ENCODE measurements at places on chromosomes 11 and 22.

GRCh38 chr11:118715837-118716260 lies 36.4 kb upstream of the TREH start:
- H3K27ac ChIP-seq: no peak overlapping the region
- H3K27me3 ChIP-seq: no peaks in the 10 kb centered on the region
- no peaks in the 10 kb centered on the region for H3K36me3 ChIP-seq
- peaks cover 8% of the 10 kb centered on the region for H3K4me1 ChIP-seq
- no peak for DNase-seq

DNA sequence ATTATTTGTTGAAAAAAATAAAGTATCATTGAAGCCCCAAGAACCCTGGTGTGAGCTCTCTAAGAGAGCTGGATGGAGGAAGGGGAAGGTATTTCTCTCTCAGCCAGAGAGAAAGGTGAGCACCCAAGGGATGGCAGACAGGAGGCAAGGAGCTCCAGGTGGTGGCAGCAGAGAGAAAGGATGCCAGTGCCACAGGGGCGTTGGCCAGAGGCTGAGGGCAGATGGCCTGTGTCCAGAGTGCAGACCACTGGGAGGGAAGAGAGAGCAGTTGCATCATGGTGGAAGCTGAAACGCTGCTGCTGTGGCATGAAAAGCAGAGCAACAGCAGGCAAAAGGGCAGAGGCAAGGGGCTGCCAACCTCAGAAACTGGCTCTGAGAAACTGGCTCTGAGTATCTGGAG lies 8.5 kb downstream of the SPON1 start:
- peaks cover 6% of the 10 kb centered on the region for H3K27me3 ChIP-seq
- peak; percentile 53 for DNase-seq
- H3K27ac ChIP-seq: no peak overlapping the region

DNA sequence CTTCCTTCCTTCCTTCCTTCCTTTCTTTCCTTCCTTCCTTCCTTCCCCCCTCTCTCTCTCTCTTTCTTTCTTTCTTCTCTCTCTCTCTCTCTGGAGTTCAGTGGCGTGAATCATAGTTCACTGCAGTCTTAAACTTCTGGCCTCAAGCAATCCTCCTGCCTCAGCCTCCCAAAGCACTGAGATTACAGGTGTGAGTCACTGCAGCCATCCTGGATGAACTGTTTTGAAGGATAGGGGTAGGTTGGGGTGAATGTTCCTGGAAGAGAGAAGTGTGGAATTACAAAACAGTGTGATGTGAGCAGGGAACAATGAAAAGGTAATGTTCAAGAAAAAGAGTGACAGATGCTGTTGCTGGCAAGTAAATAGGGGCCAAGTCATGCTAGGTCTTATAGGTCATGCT lies 12.4 kb upstream of the PLET1 start:
- no peaks in the 10 kb centered on the region for H3K27me3 ChIP-seq
- no peaks in the 10 kb centered on the region for H3K4me1 ChIP-seq

- H3K36me3 ChIP-seq: no peaks in the 10 kb centered on the region
- no peak for DNase-seq
- H3K27ac ChIP-seq: no peak within 1 kb of the TSS
- H3K4me3 ChIP-seq: no peak within 1 kb of the TSS
These were observed at the start of gene P2RY6 for GRCh38 chr11:73271936-73272679. TSS of gene P2RY6 (plus strand) at chr11:73272338. CDS start at chr11:73296519, 24,181 bp downstream.

- no peak for DNase-seq
- H3K4me3 ChIP-seq: no peak overlapping the region
- peaks cover 28% of the 10 kb centered on the region for H3K36me3 ChIP-seq
These were observed 161.0 kb downstream of the FCHSD2 start for GRCh38 chr11:72981080-72981479.

GRCh38 chr11:115556984-115557383 lies 52.8 kb upstream of the CADM1 start:
- H3K27ac ChIP-seq: no peak overlapping the region
- H3K36me3 ChIP-seq: no peaks in the 10 kb centered on the region
- H3K4me1 ChIP-seq: no peaks in the 10 kb centered on the region
- H3K27me3 ChIP-seq: no peaks in the 10 kb centered on the region

DNA sequence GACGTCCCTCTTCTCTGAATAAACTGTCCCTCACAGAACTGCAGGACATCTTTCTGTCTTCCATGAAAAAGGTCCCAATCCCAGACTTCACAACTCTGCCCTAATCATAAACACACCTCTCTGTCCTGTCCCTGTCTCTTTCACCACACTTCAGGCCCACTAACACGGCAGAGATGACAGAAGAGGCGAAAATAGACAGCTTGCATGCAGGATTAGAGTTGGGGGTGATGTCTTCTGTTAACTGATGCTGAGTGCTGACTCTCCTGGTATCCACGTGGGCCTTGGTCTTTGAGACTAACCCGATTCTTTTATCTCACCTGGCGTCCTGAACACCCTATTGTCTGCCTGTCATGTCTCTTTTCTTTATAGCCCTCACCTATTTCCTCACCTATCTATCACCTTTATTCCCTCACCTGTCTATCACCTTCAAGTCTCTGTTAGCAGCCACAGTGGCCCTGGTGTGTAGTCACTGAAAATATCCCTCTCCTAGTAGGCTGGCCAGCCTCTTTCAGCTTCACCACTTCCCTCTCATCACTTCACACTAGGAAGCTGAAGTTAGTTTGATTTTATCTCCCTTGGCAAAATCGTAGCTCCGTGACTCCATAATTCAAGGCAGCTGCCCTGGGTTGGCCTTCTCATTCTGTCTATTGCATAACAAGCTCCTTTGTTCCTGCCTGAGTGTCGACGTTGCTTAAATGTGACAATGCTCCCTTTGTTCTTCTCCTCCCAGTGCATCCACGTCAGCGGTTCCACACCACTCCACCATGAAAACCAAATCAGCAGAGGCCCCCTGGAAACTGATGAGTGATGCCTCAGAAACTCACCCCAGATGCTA lies 30.6 kb upstream of the DRD2 start:
- no peak overlapping the region for H3K27ac ChIP-seq
- no peaks in the 10 kb centered on the region for H3K36me3 ChIP-seq
- no peak for DNase-seq
- no peaks in the 10 kb centered on the region for H3K4me1 ChIP-seq

GRCh38 chr11:87368858-87369480 lies 331.2 kb downstream of the TMEM135 start:
- DNase-seq: no peak
- H3K4me1 ChIP-seq: no peaks in the 10 kb centered on the region
- peaks cover 7% of the 10 kb centered on the region for H3K27me3 ChIP-seq
- H3K4me3 ChIP-seq: no peak overlapping the region
- H3K27ac ChIP-seq: no peak overlapping the region

GRCh38 chr11:11620921-11621572 lies 758 bp downstream of the GALNT18 start:
- no peaks in the 10 kb centered on the region for H3K36me3 ChIP-seq
- no peaks in the 10 kb centered on the region for H3K4me1 ChIP-seq
- H3K27me3 ChIP-seq: peaks cover 53% of the 10 kb centered on the region
- DNase-seq: peak; percentile 39

GRCh38 chr22:49170053-49170452 lies 657.6 kb downstream of the BRD1 start:
- no peak overlapping the region for H3K27ac ChIP-seq
- no peaks in the 10 kb centered on the region for H3K36me3 ChIP-seq
- no peaks in the 10 kb centered on the region for H3K4me1 ChIP-seq
- no peak for DNase-seq
- no peak overlapping the region for H3K4me3 ChIP-seq

DNA sequence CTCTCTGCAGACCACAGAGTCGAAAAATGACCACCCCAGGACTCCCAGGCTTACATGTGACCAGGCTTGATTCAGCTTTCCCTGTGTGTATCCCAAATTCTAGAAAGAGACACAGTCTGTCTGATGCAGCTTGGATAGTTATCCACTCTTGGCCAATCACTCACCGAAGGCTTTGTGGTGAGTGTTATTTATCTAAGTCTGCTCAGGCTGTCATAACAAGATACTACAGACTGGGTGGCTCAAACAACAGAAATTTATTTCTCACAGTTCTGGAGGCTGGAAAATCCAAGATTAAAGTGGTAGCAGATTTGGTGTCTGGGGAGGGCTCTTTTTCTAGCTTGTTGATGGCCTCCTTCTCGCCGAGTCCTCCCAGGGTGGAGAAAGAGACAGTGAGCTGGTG lies 63.2 kb downstream of the ZBTB16 start:
- no peaks in the 10 kb centered on the region for H3K27me3 ChIP-seq
- H3K4me1 ChIP-seq: no peaks in the 10 kb centered on the region
- no peak overlapping the region for H3K4me3 ChIP-seq

GRCh38 chr11:12117200-12117599 lies 6.8 kb downstream of the MICAL2 start:
- peaks cover 22% of the 10 kb centered on the region for H3K4me1 ChIP-seq
- no peak for DNase-seq
- no peak overlapping the region for H3K4me3 ChIP-seq
- no peaks in the 10 kb centered on the region for H3K27me3 ChIP-seq

DNA sequence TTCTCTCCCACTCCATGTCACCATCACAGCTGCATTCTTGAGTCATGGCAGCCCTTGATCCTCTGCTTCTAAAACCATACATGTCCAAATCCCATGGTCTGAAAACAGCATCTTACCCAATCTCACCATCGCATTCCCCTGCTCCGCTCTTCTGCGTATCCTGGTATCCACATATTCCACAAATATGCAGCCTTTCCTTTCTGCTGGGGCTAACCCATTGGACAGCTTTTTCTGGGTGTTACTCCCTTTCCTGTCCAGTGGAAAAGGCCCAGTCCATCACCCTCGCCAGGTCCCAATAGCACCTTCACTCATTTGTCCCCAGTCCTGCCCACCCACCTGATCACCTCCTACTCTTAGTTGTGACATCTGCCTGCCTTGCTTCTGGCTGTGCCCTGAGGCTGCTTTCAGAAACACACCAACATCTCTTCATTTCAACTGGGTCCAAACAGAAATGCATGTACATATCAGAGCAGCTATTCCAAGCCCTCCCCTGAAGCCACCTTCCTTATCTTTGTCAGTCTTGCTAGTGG lies 237.6 kb upstream of the TBCEL start:
- no peaks in the 10 kb centered on the region for H3K36me3 ChIP-seq
- peaks cover 25% of the 10 kb centered on the region for H3K27me3 ChIP-seq
- no peak overlapping the region for H3K27ac ChIP-seq
- no peak overlapping the region for H3K4me3 ChIP-seq
- DNase-seq: no peak

DNA sequence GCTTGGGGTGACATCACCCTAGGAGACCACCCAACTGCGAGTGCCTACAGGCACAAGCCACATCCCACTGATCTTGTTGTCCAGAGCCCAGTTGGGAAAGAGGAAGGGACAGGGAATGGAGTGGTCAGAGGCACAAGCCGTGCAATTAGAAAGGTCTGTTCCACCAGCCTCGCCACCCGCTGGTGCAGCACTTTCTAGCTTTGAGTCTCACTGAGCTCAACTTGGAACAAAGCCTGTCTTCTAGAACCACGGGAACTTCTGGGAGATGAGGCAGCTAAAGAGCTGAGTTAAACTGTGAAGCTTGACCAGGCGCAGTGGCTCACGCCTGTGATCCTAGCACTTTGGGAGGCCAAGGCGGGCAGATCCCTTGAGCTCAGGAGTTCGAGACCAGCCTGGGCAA lies 29.3 kb downstream of the TPBGL start:
- peaks cover 11% of the 10 kb centered on the region for H3K36me3 ChIP-seq
- no peak overlapping the region for H3K27ac ChIP-seq
- no peaks in the 10 kb centered on the region for H3K27me3 ChIP-seq
- no peak overlapping the region for H3K4me3 ChIP-seq
- peaks cover 23% of the 10 kb centered on the region for H3K4me1 ChIP-seq

GRCh38 chr22:47218671-47219070 lies 456.2 kb downstream of the TBC1D22A start:
- H3K4me3 ChIP-seq: no peak overlapping the region
- no peaks in the 10 kb centered on the region for H3K27me3 ChIP-seq
- H3K4me1 ChIP-seq: no peaks in the 10 kb centered on the region
- H3K27ac ChIP-seq: no peak overlapping the region
- H3K36me3 ChIP-seq: no peaks in the 10 kb centered on the region

GRCh38 chr11:125952973-125953372 lies 7.1 kb downstream of the VSIG10L2 start:
- no peaks in the 10 kb centered on the region for H3K4me1 ChIP-seq
- H3K4me3 ChIP-seq: no peak overlapping the region
- no peak for DNase-seq
- H3K27me3 ChIP-seq: peaks cover 4% of the 10 kb centered on the region

DNA sequence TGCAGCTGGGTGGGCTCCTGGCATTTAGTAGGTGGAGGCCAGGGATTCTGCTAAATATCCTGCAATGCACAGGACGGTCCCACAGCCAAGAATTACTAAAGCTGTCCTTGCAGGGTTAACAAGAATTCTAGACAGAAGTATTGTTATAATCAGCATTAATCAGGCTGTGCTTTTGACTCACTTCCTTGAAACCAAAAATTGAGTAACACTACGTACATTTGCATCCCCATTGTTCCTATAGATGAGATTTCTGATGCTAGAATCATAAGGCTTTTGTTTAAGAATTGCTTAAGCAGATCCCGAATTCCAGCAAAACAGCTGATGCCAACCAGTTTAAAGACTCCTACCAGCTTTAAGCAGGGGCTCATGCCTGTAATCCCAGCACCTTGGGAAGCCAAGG lies 11.4 kb downstream of the SLC6A5 start:
- H3K36me3 ChIP-seq: no peaks in the 10 kb centered on the region
- peaks cover 69% of the 10 kb centered on the region for H3K27me3 ChIP-seq
- no peak overlapping the region for H3K27ac ChIP-seq
- no peak for DNase-seq
- H3K4me3 ChIP-seq: no peak overlapping the region
- H3K4me1 ChIP-seq: peaks cover 7% of the 10 kb centered on the region

GRCh38 chr11:44116234-44116830 lies 20.9 kb downstream of the EXT2 start:
- no peaks in the 10 kb centered on the region for H3K27me3 ChIP-seq
- no peak overlapping the region for H3K27ac ChIP-seq
- DNase-seq: no peak
- H3K36me3 ChIP-seq: peaks cover 48% of the 10 kb centered on the region
- peaks cover 5% of the 10 kb centered on the region for H3K4me1 ChIP-seq

DNA sequence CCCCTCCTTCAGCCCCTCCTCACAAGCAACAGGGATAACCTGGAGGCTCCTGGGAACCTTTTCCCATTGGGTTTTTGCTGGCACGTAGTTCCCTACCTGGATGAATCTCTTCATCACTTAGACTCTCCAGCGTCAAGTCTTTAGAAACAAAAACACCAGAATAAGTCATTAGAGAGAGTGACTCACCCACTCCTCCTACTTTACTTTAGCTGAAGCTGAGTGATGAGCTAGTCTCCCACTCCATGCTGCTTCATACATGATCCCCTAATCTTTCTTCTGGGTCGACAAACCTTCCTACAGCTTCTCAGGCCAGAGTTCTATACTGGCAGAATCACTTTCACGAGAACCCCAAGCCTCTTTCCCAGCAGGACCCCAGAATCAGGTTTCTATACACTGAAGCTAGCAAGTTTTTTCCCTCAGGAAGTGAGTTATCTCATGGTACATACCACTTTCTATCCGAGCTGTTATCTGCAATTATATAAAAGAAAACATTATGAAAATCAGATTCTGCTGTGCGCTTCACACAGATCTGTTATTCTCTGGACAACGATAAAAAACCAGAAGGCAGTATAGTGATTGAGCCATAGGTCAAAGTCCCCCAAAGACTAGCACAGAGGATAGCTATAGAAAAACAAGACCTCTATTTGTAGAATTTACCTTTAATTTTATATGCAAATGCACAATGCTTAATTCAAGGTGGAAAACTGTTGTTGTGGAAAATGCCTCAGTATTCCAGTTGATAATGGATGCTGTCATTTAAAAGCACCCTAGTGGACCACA lies 18.7 kb downstream of the DRICH1 start:
- H3K27ac ChIP-seq: no peak overlapping the region
- H3K4me1 ChIP-seq: no peaks in the 10 kb centered on the region
- DNase-seq: no peak
- no peaks in the 10 kb centered on the region for H3K36me3 ChIP-seq
- no peaks in the 10 kb centered on the region for H3K27me3 ChIP-seq

Measured in activated naive CD4-positive, alpha-beta T cell treated with anti-CD3 and anti-CD28 coated beads for 36 hours (primary cell).